Sigmoid colon (tissue), 7 donors: ENCODE measurements at places on chromosomes 12 and 14. TPM values are rescaled to one million over a fixed set of nuclear protein-coding genes. Genes with fewer than 3 reads are reported as not detected.

EPYC gene
- not detected for total RNA-seq

GRCh38 chr12:11202811-11203210, 16.1 kb upstream of the TAS2R42 start:
- no peak for DNase-seq

- DNase-seq, result no peak
Observed at GRCh38 chr12:129483111-129483893, 420.5 kb downstream of the TMEM132D start.

- DNase-seq, result no peak
Observed at GRCh38 chr12:109513051-109513450, 35.6 kb downstream of the UBE3B start.

DNA sequence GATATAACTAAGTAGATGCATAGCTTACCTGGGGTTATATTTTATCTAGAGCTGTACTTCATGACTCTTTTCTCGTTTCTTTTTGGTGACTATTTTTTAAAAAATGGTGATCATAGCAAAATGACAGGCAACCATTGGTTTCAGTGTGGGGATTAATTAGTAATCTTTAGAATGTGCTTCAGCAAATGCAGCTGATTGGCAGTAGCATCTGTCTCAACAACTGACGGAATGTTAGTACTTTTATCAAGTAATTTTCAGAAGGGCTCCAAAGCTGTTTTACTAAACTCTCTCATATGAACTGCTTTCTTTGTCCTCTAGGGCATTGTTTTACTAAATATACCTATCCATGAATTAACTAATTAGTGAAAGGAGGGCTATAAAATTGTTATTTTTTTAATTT, 117.6 kb downstream of the TRMT5 start:
- DNase-seq, result no peak

DNA sequence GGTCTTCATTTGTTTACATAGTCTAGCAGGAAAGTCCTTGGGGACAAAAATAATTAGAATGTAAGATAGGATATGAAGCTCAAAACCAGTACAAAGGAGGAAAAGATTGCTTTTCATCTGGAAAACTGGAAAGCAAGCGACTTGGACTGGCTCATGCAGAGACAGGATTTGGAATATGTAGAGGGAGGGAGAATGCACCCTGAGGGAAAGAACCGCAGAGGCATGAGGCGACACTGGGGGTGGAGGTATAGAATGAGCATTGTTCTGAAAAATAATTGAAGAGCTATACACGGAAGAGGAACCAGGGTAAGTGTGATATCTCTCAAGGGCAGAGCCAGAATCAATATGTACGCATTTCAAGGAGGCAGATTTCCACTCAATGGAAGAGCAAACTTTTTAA, 85.5 kb downstream of the PLEKHG3 start:
- no peak for DNase-seq
